T-helper 22 cell (primary cell): ENCODE measurements at places on chromosomes 2 and 18.

DNA sequence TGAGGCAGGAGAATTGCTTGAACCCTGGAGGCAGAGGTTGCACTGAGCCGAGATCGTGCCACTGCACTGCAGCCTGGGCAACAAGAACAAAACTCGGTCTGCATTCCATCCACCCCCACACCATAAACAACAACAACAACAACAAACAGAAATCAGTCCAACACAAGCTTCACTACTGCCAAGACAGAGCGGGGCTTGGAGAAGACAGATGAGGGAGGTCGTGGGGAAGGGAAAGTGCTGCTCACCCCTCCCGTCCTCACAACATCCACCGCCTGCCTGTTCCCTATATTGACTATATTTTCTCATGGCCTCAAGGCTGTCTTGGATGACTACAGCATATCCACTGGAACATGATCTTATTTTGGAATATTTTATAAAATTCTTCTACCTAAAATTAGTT is 137.6 kb upstream of the TTC39C start:
- DNase-seq = no peak

DNA sequence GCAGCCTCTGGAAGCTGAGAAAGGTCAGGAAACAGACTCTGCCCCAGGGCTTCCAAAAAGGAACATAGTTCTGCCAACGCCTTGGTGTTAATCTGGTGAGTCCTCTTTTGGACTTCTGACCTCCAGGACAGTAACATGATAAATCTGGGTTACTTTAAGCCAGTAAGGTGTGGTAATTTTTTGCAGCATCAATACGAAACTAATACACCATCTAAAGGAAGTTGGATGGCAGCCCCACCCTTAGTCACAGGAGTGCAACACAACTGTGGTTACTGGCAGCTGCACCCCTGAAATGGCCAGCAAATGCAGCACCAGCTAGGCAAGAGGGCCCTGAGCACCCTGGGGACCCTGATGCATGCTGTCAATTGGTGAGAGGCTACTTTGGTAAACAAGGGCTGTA is 25.8 kb downstream of the CREG2 start:
- no peak for DNase-seq

GRCh38 chr2:48583961-48584360 is 33.7 kb upstream of the GTF2A1L start:
- DNase-seq = no peak

DNA sequence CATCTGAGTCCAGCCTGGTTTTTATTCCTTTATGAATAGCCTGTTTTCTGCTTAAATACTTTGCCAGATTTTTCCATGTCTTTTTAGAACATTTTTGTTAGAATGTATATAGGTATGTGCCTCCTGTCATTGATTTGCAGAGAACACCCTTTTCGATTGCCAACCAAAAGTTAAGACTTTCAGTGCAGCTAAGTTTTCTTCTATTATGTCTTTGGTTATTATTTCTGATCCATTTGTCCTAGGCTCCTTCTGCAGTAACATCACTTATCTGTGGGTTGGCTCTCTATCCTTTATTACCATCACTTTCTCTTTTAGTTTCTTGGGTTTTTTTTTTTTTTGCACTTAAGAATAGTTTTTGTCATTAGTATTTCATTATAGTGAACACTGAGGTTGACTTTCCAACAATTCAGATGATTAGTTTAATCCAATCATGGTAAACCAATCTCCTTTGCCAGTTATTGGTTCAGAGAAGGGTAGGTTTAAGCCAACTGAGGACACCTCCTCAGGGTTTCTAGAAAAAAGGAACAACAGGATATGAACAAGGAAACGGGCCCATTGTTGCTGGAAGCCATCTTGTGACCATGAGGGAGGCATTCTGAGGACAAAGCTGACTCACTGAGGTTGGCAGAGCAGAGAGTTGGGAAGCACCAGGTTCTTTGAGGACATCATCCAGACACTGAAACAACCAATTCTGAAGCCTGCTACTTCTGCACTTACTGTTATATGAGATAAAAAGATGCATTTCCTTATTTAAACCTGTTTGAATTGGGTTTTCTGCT is 37.9 kb upstream of the GBX2 start:
- DNase-seq = no peak

DNA sequence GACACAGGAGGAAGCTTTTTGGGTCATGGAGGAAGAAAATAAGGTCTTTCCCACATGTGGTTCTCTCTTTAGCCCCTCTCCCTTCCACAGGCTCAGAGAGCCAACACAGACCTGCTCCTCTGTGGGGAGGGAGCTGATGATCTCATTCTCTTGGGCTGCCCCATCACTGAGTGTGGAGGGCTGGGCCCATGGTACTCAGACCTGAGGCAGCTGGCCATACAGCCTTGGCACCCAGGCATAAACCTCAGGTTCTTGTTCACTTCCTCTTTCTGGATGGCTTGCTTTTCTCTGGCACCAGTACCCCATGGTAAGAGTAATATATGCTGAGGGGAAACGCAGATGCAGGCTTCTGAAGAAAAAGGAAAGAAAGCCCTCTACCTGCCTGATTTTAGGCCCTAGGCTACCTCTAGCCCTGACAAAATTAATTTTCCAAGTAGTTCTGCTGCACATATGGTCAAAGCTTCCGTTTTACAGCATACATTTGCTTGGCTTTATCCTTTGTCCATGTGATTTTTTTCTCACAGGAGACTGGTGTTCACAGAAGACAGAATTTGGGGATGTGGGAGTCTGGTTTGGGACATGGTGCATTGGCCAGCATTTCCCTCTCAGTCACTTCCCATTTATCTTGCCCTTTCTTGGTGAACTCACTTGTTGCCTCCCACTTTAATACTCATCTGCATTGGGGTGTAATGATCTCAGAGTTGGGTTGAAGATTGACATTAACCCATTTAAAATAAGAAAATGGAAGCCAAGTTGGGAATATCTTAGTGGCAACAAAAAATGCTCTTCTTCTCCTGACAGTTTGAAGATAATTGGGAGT is 11.1 kb downstream of the DHRS9 start:
- DNase-seq = no peak

GRCh38 chr2:169729274-169729605 is 4.4 kb upstream of the KLHL23 start:
- no peak for DNase-seq

DNA sequence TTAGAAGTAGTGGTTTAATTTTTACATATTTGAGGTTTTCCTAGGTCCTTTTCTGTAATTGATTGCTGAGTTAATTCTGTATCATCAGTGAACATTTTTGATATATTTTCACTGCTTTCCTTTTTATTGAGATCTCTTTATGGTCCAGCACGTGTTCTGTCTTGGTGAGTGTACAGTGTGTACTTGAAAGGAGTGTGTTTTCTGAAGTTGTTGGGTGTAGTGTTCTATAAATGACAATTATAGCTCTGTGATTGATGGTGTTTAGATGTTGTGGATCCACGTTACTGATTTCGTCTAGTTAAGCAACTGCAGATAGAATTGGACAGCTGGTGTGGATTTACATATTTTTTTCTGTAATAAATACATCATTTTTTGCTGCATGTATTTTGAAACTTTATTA is 32.7 kb downstream of the AGFG1 start:
- DNase-seq = no peak

- DNase-seq = no peak
Measured at GRCh38 chr2:232300894-232301387, 77.6 kb upstream of the ALPP start.

GRCh38 chr18:14914771-14915170 is 166.8 kb downstream of the ANKRD30B start:
- DNase-seq = no peak
